ENCODE measurements at places on chromosomes 7 and 10.

GRCh38 chr10:23413629-23414089, 25.2 kb upstream of the OTUD1 start:
- DNase-seq, result no peak

- no peak for DNase-seq
Measured at GRCh38 chr7:117970801-117971200, 97.6 kb upstream of the CTTNBP2 start.

DNA sequence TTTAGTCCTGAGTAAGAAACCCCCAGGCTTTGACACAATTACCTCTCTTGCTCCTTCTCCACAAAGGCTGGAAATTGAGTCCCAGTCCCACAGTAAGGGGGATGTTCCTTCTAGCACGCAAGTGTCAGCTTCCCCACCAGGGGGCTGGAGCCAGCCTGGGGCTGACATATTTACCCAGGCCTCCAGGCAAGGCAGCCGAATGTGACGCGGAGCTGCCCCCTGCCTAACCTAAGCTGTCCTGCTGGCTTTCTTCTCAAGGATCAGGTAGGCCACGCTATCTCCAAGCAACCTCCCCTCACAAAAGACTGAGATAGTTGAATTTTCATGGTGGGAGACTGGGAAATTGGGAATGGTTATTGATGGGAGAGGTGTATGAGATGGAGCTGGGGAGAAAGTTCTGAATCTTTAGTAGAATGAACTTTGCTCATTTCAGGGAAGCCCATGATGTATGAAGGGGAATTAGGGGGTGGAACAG, 19.2 kb upstream of the BMPER start:
- no peak for DNase-seq

DNA sequence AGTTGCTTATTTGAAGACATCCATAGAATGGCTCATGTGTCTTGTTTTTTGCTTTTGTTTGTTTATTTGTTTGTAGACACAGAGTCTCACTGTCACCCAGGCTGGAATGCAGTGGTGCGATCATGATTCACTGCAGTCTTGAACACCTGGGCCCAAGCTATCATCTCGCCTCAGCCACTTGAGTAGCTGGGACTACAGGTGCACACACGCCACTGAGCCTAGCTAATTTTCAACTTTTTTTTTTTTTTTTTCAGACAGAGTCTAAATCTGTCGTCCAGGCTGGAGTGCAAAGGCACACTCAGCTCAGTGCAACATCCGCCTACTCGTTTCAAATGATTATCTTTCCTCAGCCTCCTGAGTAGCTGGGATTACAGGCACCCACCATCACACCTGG, 83.3 kb upstream of the KLF6 start:
- DNase-seq, result no peak

GRCh38 chr10:29482591-29483431, 152.0 kb downstream of the SVIL start:
- no peak for DNase-seq

DNA sequence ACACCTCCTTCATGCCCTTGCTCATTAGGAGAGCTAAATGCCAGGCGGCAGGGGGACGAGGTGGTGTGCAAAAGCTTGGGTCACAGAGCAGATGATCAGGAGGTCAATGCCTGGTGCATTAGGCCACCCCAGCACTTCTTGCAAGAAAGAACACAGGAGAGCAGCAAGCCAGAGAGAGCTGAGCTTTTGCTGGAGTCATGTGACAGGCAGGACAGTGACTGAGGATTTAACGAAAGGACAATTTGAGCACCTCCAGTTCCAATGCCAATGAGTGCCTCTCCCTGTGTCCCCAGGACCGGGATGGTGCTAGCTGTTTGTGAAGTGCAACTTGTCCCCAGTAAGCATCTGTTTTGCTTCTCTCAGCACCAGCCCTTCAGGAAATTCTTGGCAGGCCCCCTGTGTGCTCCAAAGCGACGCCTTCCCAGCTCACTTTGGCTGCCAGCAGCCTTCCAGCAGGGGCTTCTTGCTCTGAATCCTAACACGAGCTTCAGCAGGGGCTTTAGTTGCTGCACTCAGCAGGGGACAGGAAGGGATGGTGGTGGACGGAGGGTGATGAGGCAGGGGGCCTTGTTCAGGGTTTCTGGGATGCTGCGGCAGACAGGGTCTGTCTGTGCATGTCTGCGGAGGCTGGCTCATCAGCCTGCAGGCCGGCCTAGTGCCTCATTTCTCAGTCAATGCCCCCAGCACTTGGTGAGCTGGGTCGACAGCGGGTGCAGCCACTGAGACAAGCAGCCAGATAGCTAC, 368.1 kb downstream of the RPS24 start:
- DNase-seq, result no peak

GRCh38 chr7:149180722-149181449, 14.5 kb upstream of the ZNF282 start:
- DNase-seq, result no peak

DNA sequence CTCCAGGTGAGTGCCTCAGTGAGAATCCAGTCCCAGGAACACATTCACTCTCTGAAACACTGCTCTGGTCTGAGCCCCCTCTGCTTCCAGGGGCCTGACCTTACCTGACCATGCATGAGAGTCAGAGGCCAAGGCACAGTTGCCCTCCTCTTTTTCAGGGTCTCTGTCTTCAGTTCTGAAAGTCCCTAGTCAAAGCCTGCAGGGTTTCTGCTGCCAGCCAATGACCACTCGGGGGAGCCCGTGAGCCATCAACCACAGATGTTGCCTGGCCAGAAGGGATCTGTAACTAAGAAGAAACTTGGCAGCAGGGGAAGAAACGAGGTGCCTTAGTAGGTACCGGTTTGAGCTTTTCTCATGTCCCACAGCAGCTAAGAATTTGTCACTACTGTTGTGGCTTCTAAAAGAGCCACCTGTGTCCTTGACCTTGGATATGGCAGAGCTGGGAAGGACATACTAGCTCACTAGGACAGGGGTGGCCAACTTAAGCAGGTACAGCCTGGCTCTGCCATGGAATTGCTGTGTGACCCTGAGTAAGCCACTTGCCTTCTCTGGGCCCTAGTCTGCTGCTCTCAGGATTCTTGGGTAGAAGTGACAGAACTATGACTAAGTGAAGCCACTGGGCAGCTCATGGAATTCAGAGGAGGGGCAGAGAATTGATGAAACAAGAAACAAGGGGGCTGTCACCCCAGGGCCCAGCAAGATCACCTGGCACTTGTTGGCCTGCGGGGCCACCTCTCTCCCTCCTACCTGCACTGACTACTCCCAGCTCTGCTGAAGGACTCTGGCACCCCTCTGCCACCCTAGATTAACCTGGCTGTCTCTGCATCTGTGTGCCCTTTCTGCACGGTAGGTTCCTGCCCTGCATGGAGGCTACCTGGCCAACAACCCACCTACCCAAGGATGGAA, 83.8 kb upstream of the GPR26 start:
- no peak for DNase-seq

GRCh38 chr7:25037325-25037724, 57.3 kb upstream of the OSBPL3 start:
- DNase-seq, result no peak

GRCh38 chr7:146249272-146249671, 132.7 kb downstream of the CNTNAP2 start:
- DNase-seq, result no peak

DNA sequence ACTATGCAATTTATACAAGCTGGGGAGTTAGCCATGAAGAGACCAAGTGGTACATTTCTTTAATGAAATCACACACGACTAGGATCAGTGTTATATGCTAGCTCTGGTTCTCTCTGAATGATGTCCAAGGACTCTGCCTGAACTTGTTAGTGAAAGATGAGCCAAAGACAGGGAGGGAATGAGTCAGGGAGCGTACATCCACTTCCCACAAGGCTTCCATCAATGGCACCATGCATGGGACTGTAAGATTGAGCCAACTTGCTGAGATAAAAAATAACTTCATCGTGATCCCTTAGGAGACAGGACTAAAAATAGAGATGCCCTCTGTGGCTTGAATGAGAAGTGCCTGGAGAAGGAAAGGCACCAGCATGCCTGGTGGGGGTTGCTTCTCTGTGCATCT, 629.7 kb downstream of the ACTR3B start:
- DNase-seq, result no peak

GRCh38 chr10:3924344-3924743, 139.3 kb upstream of the KLF6 start:
- DNase-seq, result no peak

- no peak for DNase-seq
Measured at GRCh38 chr7:39421661-39422060, 144.5 kb upstream of the YAE1 start.

DNA sequence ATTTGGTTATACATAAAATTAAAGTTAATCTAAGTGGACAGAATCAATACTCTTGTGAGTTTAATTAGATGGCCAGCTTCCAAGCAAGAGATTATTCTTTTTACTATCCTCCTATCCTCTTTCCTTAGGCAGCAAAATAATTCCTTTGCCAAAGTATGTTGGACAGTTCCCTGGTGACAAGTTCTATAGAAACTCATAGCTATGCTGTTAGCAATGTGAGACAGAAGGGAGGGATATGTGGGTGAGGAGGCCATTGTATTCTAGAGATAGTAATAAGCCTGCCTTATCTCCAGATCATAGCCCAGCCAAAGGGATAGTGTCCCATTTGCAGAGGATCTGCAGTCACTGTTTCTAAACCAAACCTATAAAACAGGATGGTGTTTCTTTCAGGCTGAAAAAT, 181.6 kb upstream of the HDAC9 start:
- no peak for DNase-seq

DNA sequence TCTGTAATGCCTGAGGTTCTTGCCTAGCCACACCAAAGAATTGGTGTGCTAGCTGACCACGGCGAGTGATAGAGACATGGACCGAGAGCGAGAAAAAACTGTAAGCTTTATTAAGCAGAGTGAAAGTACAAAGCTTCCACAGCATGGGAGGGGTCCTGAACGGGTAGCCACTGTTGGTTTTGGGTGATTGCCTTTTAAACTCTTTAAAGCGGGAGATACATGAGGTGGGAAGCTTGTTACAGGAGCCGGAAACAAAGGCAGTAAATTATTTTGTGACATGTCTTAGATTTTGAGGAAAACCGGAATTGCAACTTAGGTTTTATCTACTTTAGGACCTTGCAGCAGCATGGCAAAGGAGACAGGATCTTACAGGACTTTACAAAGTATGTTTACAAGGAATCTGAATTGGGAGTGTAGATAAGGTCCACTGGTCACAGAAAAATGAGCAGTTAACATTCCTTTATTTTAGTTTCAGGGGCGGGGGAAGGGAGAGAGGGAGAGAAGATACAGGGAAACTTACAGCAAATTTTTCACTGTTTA, 252.7 kb upstream of the MBL2 start:
- no peak for DNase-seq

DNA sequence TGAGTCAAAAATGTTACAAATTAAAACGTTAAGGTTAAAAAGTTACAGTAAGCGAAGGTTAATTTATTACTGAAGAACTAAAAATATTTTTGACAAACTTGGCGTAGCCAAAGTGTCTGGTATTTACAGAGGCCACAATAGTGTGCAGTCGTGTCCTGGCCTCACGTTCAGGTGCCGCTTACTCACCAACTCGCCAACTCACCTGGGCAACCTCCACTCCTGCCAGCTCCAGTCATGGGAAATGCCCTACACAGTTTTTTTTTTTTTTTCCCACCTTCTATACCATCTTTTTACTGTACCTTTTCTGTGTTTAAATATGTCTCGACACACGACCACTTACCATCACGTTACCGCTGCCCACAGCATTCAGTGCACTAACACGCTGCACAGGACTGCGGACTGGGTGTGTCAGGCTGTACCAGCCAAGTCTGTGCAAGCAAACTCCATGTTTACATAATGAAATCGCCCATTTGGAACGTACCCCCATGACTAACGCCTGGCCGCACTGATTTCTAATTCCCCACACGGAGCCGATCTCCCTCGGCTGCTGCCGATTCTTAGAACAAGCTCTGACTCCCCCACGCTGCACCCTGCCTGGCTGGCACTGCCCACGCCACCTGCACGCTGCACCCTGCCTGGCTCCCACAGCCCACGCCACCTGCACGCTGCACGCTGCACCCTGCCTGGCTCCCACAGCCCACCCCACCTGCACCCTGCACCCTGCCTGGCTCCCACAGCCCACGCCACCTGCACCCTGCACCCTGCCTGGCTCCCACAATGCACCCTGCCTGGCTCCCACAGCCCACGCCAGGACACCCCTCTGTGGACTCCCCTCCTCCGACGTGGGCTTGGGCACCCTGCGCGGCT, 203.1 kb downstream of the ZMYND11 start:
- no peak for DNase-seq

GRCh38 chr7:114109304-114109703, 190.5 kb upstream of the PPP1R3A start:
- no peak for DNase-seq

- DNase-seq, result no peak
Measured at GRCh38 chr10:89255793-89256192, 4.2 kb upstream of the LIPA start.

DNA sequence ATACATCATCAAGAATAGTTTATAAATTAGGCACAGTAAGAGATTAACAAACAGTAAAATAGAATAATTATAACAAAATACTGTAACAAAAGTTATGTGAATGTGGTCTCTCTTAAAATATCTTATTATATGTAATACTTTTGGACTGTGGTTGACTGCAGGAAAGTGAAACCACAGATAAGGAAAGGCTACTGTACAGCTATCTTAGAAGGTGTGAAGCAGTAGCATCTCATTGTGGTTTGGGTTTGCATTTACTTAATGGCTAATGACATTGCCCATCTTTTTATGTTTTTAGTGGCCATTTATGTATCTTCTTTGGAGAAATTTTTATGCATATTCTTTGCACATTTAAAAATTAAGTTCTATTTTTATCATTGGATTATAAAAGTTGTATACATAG, 296.4 kb upstream of the MAGI2 start:
- no peak for DNase-seq

- DNase-seq, result no peak
Measured at GRCh38 chr7:152176797-152177196, 151.3 kb downstream of the GALNT11 start.

DNA sequence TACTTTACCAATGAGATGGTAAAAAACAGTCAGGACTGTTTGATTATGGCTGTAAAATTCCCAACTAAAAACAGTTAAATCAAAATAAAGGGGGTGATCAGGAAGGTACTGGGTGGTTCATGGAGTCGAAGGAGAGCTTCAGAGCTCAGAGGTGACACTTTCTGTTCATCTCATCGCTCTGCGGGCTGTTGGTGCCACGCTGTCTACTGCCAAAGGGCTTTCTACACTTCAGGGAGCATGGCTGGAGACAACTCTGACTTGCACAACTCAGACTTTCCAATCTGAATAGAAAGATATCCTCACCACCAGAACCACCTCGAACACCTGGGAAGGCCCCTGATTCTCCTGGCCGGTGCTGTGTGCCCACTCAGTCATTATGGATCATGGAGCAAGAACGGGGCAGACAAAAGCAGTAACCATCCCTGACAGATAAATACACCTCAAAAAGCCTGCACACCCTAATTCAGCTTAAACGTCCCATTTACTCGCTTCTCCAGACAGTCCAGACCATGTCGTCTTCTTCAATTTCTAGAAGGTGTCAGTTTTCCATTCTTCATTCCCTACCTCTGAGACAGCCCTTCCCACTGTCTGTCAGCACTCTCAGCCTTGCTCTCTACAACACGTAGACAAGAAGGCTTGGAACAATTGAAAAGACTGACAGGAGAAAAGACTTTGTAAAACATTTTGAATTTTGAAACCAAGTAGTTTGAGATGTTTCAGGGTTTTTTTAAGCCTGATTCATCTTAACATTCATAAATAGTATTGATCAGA, 348.7 kb upstream of the NFE2L3 start:
- no peak for DNase-seq

GRCh38 chr10:279655-280054, 144.4 kb downstream of the ZMYND11 start:
- DNase-seq, result no peak
